T-helper 2 cell treated with Interferon-gamma antibody and Interleukin-4, amounts not matched to agents 5 μg/mL and 100 μg/mL, for 36 hours (primary cell): ENCODE measurements at places on chromosomes 1 and 21.

DNA sequence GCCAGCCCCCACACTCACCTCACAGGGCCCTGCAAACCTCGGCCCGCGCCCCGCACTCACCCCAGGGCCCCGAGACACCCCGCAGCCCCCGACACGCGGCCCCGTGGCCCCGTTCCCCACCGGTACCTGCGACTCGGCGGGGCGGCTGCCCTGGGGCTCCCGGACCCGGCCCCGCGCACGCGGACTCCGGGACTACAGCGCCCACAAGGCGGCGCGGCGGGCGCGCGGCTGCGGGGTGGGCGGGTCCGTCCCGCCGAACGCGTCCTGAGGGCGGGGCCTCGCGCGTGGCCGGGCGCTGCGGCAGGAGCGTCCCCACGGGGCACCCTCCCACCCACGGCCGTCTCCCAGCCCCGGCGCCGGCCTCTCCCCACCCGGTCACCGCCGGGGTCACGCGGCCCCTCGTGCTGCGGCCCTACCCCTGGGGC, at the start of gene SLC19A1:
SLC19A1 (minus strand) TSS at position 199 of the 425 bp plus-strand sequence. CDS start 4,481 bp downstream, outside the sequence.
- DNase-seq = peak; percentile 79

DNA sequence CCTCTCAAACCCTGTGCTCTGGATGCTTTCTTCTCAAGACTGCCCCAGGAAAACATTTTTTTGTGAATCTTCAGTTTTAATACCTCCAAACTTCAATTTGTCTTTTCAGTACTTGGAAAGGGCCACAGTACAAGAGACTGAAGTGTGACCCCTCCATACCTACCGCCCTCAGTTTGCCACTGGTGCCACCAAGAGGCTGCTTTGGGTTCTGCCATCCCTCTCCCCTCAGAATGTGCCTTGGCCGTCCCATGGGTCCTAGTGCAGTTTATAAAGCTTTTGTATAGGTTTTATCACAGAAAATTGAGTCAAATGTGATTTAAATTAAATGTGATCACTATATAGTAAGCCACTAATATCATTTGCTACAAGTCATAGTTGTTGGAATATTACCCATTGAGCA, 60.8 kb upstream of the PGD start:
- DNase-seq = peak; percentile 8

- DNase-seq = no peak
Measured at GRCh38 chr1:233427907-233428306, 100.4 kb downstream of the MAP3K21 start.

GRCh38 chr1:47580451-47580995, 142.7 kb downstream of the FOXD2 start:
- DNase-seq = no peak

DNA sequence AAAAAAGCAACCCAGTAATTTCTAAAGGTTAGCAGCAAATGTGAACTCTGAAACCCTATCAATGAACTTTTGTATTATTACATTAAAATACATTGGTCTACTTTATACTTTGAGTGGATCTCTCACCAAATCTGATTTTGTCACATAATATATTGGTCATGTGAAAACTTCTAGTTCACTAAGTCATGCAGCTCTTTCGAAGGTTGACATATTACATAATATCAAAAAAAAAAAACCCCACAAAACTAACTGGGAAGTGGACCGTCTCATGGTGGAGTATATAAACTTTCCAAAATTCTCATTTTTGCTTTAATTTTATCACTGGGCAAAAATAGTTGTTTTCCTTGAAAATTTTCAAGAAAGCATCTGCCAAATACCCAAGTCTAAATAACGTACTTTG, 50.4 kb downstream of the GATAD2B start:
- DNase-seq = no peak

DNA sequence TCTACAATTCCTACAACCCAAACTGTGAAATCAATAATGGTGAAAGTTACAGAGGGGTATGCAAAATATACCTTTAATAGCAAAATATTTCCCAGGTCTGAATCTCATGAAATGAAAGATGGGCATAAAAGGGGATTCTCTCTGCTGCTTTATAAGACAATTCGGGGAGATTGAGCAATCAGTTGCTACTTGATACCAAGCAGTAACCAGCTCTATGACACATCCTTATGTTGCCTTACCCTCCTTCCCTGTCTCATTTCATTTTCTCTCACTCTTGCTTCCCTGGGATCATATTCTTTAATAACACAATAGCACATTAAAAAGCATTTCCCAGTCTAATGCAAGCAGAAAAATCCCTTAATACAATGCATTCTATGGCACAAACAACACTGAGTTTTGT, 29.0 kb downstream of the ZSWIM5 start:
- DNase-seq = no peak

DNA sequence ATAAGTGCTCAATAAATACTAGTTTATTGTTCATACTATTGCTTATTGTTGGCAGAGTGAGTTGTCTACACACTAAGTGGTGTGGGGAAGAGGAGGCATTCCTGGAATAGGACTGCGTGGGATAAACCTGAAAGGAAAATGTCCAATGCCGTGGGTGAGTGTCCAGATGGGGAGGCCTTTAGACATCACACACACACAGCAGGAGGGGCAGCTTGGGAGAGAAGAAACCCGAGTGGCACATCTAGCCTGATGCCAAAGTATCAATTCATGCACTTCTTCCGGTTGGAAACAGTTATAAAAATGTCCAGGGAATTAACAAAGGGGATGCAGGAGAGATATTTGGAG, 27.3 kb downstream of the CCN1 start:
- no peak for DNase-seq

DNA sequence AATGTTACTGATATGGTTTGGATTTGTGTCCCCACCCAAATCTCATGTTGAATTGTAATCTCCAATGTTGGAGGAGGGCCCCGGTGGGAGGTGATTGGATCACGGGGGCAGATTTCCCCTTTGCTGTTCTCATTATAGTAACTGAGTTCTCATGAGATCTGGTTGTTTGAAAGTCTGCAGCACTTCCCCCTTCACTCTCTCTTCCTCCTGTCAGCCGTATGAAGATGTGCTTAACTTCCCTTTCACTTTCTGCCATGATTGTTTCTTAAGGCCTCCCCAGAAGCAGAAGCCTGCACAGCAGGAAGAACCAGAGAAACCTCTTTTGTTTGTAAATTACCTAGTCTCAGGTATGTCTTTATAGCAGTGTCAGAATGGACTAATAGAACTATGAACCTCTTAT, 28.4 kb downstream of the TRIM33 start:
- DNase-seq = no peak

GRCh38 chr1:63148825-63149645, 173.3 kb upstream of the FOXD3 start:
- DNase-seq = no peak

GRCh38 chr1:196009362-196009761, 598.9 kb downstream of the KCNT2 start:
- no peak for DNase-seq

- DNase-seq = peak; percentile 52
Measured at GRCh38 chr1:22641906-22642636, 1.4 kb upstream of the C1QC start.

DNA sequence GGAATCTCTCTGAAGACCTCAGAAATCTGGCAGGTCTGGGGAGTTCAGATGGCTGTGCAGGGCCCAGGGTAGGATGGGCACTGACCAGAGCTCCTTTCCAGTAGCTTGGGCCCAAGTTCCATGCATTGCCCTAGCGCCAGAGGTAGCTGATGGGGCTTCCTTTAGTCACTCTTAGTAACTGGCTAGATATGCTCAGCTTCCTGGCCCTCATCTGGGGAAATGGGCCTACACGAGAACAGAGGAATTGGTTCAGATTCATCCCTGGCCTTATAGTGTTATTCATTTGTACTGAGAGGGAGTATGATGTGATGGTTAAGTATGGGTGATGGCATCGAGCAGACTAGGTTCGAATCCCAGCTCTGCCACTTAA, 15.5 kb upstream of the PSMB2 start:
- DNase-seq = no peak

DNA sequence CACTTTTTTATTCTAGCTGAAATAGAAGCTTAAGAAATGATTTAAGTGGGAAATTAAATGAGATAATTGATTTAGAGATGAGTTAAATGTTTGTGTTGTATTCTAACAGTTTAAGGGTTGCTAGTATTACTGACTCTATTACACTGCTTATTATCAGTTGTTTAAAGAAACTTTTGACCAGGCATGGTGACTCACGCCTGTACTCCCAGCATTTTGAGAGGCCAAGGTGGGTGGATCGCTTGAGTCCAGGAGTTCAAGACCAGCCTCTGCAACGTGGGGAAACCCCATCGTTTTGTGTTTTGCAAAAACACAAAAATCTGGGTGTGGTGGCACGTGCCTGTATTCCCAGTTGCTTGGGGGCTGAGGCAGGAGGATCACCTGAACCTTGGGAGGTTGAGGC, 14.2 kb downstream of the CLIC4 start:
- DNase-seq = no peak

GRCh38 chr1:8930116-8930515, 15.6 kb upstream of the CA6 start:
- no peak for DNase-seq

- no peak for DNase-seq
Measured at GRCh38 chr1:173937062-173937461, 19.9 kb upstream of the SERPINC1 start.

GRCh38 chr1:185825556-185825955, 91.4 kb downstream of the HMCN1 start:
- DNase-seq = no peak

DNA sequence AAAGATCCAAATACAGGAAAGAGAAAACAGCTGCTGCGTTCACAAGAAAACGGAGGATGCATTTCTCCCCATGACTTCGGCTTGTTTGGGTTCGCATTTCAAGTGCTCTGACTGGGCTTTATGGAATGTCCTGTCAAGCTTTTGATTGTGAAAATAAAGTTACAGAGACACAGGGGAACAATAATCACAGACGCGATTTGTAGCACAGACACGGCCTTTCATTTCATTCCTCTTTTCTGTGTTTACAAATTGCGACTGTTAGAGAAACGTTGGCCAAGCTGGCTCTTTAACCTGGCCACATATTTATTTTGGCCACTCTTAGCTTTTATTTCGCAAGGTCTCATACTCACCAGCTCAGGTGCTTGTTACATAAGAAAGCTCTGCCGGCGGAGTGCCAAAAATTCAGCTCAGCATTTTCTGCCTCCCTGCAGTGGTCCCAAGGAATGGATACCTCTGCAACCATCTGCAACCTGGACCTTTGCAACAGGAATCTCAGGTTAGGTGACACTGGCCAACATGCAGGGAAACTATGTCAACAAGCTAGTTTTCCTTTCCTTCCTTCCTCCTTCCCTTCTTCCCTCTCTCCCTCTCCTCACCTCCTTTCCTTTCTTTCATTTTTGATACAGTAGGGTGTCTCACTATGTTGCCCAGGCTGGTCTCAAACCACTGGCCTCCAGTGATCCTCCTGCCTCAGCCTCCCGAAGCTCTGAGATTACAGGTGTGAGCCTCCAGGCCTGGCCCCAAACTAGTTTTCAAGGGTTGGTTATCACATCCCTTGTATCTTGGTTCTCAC, 58.2 kb upstream of the SLC45A1 start:
- no peak for DNase-seq

GRCh38 chr1:228393268-228393701, 13.3 kb downstream of the TRIM11 start:
- no peak for DNase-seq

DNA sequence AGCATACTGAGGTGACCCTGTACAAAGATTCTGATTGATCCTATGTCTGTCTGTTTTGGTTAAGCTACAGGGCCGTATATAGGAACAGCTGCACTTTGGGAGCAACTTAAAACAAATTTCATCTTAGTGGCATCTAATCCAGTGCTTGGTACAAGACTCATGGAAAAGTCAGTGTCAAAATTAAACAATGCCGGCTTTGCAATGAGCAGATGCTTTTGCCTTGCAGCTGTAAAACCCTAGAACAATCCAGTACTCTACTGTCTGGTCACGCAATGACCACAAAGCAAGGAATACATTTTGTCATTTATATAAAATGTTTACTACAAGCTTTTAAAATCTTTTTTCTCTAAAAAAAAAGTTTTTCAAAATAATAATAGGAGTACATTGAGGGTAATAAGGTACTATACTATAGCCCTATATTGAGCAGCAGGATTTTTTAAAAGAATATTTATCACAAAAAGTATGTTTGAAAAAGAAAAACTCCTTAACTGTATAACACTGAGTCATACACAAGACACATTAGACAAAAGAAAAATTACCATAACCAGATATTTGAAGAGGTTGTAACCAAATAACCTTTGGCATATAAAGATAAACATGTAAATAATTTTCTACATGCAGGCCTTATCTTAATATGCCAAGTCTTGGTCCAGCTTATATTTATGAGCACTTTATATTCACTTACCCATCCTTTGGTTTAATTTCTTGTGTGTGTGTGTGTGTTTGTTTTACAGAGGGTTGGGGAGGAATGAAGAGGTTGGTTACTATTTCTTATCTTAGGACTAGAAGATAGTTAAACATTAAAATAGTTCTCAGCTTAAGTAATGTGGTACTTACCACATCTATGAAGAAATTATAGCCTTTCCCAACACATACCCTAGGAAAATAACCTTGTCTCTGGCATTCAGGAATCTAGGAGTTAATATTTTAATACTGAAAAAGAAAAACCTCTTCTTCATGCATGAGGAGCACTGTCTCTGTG, 262.3 kb downstream of the FAF1 start:
- DNase-seq = no peak

DNA sequence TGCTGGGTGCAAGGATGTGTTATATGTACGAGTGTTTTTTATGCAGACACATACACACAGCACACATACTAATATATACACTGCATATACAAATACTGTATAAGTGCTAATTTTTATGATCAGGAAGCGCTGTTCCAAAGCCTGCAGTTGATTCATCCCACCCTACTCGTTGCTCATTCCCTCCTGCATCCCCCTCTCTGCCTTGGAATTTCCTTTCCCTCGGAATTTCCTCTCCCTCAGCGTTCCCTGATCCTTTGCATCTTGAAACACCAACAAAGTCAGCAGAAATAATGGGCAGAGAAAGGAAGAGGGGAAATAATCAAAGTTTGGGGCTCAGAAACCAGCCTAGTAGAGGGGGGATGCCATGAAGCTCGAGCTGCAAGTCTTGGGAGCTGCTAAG, 98.9 kb downstream of the CSMD2 start:
- no peak for DNase-seq

DNA sequence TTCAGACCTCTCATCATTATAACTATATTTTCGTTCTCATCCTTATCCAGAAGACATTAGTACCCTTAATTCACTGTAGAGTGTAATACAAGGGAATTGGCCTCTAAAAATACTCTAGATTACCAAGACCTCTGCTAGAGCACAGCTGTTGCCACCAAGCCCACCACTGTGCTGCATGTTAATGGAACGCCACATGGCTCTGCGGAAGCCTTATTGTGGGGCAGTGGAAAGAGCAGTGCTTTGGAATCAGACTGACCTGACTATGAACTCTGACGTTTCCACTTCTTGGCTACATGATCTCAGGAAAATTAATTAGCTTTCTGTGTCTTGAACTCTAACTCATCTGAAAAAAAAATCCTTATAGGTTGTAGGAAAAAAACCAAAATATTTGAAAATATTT, 222.1 kb downstream of the LMX1A start:
- no peak for DNase-seq

DNA sequence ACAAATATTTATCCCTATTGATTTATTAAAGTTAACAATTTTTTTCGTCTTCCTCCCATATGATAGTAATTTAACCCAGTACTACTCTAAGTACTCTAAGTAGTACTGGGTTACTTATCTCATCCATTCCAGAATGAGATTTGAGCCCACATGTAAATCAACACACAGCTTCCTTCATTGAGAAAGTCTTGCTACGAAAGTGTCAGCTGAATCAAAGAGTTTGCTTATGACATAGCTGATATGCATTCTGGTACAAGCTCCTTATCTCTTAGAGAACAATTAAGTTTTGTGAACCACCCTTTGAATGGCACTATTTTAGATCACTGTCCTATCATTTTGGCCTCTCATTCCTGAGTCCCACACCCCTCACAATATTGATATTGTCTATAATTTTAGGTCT, 2.4 kb upstream of the SLC44A3 start:
- DNase-seq = no peak

GRCh38 chr1:224262373-224263054, 67.5 kb downstream of the NVL start:
- no peak for DNase-seq
